ENCODE measurements at places on chromosomes 4 and X.
A peak's percentile ranks its signal among the peaks of the same experiment; 100 is the strongest.

- DNase-seq = no peak
Observed at GRCh38 chr4:1907848-1908525, 36.8 kb downstream of the NSD2 start.

GRCh38 chr4:13627178-13627605 lies 333 bp downstream of the BOD1L1 start:
- no peak for DNase-seq

- no peak for DNase-seq
Observed at GRCh38 chr4:166625018-166625637, 609.2 kb downstream of the SPOCK3 start.

DNA sequence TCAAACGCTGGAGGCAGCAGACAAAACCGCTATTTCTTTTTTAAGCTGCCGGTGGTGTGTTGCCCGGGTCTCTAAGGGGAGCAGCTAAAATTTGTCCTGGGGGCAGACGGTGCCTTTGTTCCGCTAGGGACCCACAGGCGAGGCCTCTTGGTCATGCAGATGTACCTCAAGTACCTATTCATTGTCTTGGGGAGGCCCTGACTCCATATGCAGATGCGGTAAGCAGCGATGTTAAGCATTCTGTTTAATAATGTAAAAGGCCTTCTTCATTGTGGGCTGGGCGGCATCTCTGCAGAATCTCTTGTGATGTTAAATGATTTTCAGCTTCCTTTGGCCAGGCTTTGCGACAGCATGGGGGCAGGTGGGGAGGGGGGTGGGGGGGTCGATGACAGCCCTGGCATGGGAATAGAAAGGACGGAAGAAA lies 98.9 kb upstream of the PJA1 start:
- no peak for DNase-seq

- no peak for DNase-seq
Observed at GRCh38 chr4:184895012-184895695, 69.4 kb upstream of the ACSL1 start.

GRCh38 chr4:25956260-25956659 lies 42.2 kb downstream of the SMIM20 start:
- DNase-seq = no peak

DNA sequence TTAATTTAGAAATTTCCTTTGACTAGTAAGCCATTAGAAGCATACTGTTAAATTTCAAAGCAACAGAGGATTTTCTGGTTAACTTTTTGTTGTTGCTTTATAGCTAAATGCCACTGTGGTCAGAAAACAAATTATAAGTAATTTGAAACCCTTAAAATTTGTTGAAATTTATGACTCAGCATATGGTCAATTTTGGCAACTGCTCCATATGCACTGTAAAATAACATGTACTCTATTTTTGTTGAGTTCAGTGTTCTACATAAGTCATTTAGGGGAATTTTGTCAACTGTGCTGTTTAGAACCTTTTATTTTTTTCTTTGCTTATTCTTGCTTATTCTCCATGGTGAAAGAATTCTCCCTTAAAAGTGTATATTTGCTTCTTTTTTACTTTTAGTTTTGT lies 28.6 kb downstream of the SCLT1 start:
- no peak for DNase-seq

DNA sequence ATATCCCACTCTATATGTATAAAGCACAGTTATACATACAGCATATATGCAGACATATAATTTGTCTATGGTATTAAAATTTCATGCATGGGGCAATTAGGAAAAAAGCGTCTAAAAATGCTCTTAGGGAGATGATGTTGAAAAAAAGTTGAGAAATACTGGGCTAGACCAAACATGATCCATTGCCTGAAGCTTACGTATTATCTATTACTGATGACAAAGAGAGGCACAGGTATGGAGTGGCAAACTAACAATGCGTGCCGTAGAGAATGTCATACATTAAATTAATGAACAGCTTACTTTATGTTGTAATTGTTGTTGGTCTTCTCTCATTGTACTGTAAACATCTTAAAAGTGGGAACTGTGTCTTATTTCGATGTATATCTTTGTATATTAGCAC lies 13.9 kb downstream of the RHOH start:
- DNase-seq = no peak

DNA sequence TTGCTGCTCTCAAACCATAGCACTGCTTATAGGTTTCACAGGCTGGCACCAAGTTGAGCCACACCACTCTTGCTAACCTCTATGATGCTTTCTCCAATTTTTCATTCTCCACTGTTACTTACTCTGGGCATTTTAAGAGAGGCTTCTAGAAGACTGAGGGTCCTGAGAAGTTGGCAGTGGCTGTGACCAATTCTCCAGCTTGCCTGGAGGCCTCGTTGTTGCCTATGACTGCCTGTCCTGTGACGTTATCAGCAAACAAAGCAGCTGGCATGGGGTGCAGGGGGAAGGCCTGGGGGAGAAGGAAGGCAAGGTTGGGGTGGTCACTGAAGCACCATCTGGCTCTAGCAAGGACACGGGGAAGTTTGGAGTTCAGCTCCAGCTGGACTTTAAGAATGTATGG lies 30.4 kb upstream of the PDLIM3 start:
- no peak for DNase-seq

DNA sequence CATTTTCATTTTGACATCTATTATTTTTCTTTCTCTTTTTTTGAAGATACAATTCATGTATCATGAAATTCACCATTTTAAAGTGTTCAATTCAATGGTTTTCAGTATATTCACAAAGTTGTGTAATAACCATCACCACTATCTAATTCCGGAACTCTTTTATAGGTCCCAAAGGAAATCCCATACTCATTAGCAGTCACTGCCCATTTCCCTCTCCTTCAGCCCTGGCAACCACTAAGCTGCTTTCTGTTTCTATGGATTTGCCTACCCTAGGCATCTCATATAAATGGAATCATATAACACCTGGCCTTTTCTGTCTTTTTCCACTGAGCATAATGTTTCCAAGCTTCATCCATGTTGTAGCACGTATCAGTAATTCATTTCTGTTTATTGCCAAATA lies 3.2 kb upstream of the FGF2 start:
- no peak for DNase-seq

DNA sequence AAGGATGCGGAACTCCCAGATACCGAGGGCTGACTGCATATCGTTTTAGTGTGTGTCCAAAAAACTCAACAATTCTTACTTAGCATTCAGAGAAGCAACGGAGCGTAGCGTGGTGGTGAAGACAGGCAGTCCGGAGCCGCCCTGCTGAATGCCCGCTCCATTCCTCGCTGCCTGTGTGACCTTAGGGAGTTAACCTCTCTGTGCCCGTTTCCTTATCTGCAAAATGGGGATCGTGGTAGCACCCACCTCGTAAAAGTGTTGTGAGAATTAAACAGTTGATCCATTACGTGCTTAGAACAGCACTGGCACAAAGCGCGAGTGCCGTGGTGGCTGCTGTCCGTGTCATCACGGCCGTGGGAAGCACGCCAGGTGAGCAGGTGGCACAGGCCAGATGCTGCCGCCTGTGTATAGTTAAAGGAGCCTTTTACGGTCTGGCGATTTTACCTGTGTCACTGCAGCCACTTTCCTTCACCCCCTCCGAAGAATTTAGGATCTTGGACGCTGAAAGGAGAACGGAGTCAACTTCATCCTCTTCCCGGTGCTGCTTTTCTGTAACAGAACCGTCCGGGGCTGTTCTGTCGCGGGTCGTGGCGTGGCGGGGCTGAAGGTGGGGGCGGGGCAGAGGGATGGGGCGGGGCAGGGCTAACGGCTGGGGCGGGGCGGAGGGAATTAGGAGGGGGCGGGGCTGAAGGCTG lies 885 bp downstream of the CCDC110 start:
- DNase-seq = peak; percentile 56

- DNase-seq = no peak
Observed at GRCh38 chr4:79174490-79175252, 151.2 kb downstream of the NAA11 start.

GRCh38 chrX:17656035-17656418 lies 81.3 kb upstream of the SCML1 start:
- DNase-seq = no peak

- peak; percentile 18 for DNase-seq
Observed at GRCh38 chrX:72048510-72049455, 82.9 kb downstream of the RTL5 start.

DNA sequence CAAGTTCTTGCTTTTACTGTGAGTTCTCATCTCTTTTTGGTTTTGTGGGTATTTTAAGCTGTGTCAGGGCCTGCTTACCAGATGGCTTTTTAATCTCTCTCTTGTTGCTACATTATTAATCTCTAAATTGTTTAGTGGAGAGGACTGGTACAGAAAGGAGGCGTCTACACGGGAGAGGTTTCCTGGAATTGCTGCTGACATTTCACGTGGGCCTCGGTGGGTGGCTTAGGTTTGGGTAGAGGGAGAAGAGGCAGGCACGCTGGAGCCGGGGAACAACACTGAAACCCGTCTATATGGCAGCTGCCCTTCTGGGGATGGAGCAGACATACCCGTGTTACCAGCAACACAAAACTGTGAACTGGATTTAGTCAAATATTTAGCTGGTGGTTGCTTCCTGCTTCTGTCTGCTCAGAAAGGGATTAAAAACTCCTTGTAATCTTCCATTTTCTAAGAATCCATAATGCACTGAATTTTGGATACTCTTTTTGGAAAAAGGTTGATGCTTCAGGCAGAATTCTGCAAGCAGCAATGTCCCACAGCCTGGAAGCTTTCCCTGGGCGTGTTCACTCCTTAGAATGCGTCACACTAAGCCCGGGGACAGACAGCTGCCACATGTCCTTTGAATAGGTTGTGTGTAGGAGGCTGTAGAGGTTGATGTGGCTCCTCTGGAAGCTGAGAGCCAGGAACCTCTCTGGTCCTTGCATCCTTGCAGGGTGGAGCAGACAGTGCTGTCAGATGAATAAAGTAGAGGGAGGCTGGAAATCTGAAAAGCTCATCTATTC lies 199.8 kb upstream of the GATB start:
- DNase-seq = no peak

DNA sequence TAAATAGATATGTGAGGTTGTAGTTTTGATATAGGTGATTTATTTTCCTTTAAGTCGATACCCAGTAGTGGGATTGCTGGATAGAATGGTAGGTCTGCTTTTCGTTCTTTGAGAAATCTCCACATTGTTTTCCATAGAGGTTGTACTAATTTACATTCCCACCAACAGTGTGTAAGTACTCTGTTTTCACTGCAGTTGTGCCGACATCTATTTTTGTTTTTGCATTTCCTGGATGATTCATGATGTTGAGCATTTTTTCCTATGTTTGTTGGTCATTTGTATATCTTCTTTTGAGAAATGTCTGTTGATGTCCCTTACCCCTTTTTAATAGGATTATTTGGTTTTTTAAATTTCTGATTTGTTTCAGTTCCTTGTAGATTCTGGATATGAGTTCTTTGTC lies 120.7 kb downstream of the NAA11 start:
- DNase-seq = no peak

DNA sequence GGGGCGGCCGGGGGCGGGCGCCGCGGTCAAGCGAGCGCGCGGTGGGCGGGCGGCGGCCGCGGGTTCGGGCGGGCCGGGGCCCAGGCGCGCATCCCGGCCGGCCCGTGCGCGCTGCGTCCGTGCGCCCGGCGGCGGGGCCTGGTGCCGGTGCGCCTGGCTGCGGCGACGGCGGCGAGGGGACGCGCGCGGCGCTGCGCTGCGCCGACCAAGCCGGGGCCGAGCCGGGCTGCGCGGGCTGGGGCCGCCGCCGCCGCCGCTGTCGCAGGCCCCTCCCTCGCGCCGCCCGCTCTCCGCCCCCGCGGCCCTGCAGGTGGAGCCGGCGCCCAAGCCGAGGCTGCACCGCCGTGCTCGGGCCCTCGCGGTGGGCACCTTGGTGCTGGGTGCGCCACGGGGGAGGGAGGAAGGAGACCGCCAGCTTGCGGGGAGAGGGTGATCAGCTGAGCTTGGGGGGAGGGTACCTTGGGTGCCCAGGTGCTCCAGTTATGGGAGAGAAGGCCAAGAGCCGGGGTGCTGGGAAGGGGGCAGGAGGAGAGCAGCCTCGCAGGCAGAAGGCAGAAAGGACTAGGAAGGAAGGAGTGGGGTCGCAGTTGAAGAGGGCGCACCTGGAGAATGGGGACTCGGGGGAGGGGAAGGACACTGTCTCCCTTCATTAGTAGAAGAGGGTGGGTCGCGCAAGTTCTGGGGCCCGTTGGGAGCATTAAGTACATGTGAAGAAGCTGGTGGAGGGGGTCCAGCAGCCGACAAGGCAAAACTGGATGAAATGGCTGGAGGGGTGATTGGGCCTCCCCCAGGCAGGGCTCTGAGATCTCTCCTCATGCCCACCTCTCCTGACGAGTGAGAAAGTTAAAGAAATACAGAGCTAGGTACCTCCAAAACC lies at the start of gene PPP2R2C:
Gene PPP2R2C (minus strand): TSS at position 228 of the 877 bp plus-strand sequence. CDS start 385 bp downstream, outside the sequence.
- no peak for DNase-seq

GRCh38 chr4:5972571-5972970 lies 45.7 kb downstream of the C4orf50 start:
- no peak for DNase-seq

GRCh38 chr4:139978692-139979091 lies 175.3 kb downstream of the MAML3 start:
- DNase-seq = no peak

DNA sequence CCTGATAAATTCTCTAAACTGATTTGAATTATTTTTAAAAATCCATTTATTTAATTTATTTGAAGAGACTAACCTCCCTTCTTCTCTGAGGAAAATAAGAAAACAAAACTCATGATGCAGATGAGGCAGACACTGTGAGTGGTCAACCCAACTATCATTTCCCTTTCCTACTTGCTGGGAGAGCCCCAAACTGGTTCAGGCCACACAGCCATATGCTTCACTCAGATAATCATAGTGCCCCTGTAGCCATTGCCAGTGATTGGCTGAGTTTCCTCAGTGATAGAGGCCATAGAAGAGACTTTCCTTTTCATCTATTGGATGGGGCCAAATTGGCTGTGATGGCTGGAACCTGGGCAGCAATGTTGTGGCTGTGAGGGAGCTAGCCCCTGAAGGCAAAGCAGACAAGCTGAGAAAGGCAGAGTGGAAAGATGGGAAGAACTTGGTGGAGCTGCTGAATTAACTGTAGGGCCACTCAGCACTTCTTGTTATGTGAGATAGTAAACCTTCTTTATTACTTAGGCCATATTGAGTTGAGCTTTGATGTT lies 49.8 kb downstream of the RAB33B start:
- DNase-seq = no peak

- DNase-seq = no peak
Observed at GRCh38 chrX:70134116-70134477, 850 bp downstream of the IGBP1 start.

- DNase-seq = no peak
Observed at GRCh38 chrX:13721371-13721770, 13.0 kb downstream of the TRAPPC2 start.

GRCh38 chr4:155559915-155560314 lies 106.7 kb upstream of the GUCY1A1 start:
- no peak for DNase-seq

DNA sequence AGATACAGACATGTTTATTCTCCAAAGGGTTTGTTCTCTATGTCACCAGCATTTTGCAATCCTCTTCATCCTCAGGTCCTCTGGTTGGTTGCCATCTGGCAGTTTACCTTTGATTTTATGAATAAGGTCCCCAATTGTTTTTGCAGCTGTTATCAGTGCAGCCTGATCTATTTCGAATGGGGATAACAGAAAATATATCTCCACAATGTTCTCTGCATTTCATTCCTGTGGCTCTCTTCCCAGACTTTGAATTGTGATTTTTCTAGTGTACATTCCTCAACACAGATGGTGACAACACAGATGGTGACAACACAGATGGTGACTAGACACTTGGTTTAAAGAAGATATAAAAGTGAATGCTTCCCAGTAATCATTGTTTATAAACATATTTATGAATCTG lies 74.1 kb downstream of the FBXO8 start:
- no peak for DNase-seq
